Right atrium auricular region (tissue), 2 donors: ENCODE measurements at places on chromosomes 13 and 19.

- H3K4me3 ChIP-seq = no peak overlapping the region
- no peaks in the 10 kb centered on the region for H3K27me3 ChIP-seq
- H3K36me3 ChIP-seq = no peaks in the 10 kb centered on the region
- no peak overlapping the region for H3K27ac ChIP-seq
- no peaks in the 10 kb centered on the region for H3K4me1 ChIP-seq
These were observed 27.8 kb upstream of the TDRD3 start for GRCh38 chr13:60369242-60369641.

DNA sequence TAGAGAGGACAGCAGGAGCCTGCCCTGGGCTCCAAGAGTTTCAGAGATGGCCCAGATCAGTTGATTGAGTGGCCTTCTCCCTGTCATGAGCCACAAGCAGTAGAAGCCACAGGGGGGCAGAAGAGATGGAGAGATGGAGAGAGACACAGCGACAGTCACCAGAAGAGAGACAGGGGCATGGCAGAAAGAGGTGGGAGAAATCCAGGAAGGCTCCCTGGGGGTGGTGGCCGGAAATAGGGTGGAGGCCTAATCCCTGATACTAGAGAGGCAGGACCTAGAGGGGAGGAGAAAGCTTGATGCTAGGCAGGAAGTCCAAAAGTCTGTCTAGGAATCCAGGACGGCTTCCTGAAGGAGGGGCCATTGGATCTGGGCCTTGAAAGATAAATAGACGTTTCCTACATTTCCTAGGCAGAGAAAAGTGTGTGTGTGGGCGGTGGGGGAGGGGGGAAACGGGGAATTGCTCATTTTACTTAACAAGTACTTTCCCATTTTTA, 9.6 kb upstream of the TPM4 start:
- no peaks in the 10 kb centered on the region for H3K27me3 ChIP-seq
- peak overlapping the region; percentile 42 for H3K27ac ChIP-seq
- no peak overlapping the region for H3K4me3 ChIP-seq
- H3K36me3 ChIP-seq = no peaks in the 10 kb centered on the region
- DNase-seq = no peak

- DNase-seq = no peak
- no peaks in the 10 kb centered on the region for H3K36me3 ChIP-seq
- H3K4me3 ChIP-seq = no peak overlapping the region
- no peak overlapping the region for H3K27ac ChIP-seq
- no peaks in the 10 kb centered on the region for H3K4me1 ChIP-seq
These were observed 54.4 kb downstream of the FAM124A start for GRCh38 chr13:51276636-51277035.

DNA sequence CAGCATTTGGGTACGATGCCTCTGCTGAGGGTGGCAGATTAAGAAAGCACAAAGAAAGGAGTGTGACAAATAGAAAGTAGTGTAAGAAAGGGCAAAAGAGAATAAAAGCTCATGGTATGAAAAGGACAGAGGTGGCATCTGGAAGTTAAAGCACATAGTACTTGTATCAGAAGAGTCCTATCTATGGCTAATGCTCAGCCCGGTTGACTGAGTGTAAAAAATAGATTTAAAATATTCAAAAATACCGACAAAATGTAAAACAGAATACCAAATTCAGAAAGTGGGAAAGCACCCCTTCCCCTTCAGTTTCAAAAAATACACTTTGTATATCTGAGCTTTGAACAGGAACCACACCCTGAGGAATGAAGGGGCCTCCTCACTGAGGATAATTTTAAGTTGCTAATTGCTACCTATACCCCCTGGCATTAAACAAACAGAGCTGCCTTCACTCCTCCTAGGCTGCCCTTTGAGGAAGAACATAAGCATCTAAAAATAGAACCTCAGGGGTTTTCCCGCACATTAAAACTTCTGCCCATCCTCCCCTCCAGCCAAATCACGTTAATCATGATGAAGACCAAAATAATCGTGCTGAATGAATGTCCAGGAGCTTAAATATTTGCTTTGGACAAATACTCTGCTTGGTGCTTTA, 43.3 kb downstream of the DLEU7 start:
- no peak overlapping the region for H3K4me3 ChIP-seq
- H3K27ac ChIP-seq = no peak overlapping the region
- no peaks in the 10 kb centered on the region for H3K27me3 ChIP-seq

- H3K4me1 ChIP-seq = no peaks in the 10 kb centered on the region
- H3K27me3 ChIP-seq = no peaks in the 10 kb centered on the region
- no peak overlapping the region for H3K4me3 ChIP-seq
- no peak for DNase-seq
- H3K27ac ChIP-seq = no peak overlapping the region
These were observed 122.8 kb downstream of the MTUS2 start for GRCh38 chr13:28942906-28943305.

GRCh38 chr13:48930918-48931317, 44.8 kb upstream of the FNDC3A start:
- no peak for DNase-seq
- H3K4me3 ChIP-seq = no peak overlapping the region
- no peaks in the 10 kb centered on the region for H3K4me1 ChIP-seq
- H3K27ac ChIP-seq = no peak overlapping the region
- H3K27me3 ChIP-seq = no peaks in the 10 kb centered on the region

DNA sequence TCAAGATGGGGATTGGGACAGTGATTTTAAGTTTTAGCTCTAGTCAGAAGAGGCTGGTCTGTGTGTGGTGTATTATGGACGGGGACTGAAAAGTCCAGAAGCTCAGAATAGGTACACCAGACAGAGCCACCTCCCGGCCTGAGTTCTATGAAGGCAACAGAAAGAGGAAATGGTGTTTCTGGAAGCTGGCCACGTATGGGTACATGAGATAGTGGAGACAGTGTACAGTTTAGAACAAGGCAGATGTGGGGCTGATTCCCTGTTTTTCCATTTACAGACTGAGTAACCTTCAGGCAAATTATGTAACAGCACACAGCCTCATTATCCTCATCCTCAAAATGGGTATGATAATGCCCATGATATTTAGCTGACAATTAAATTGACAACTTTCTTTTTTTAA, 1.3 kb downstream of the ZNF175 start:
- no peaks in the 10 kb centered on the region for H3K27me3 ChIP-seq

- no peaks in the 10 kb centered on the region for H3K27me3 ChIP-seq
- peaks cover 6% of the 10 kb centered on the region for H3K4me1 ChIP-seq
- no peak overlapping the region for H3K27ac ChIP-seq
- DNase-seq = no peak
- H3K4me3 ChIP-seq = no peak overlapping the region
- H3K36me3 ChIP-seq = no peaks in the 10 kb centered on the region
These were observed 42.6 kb upstream of the STK24 start for GRCh38 chr13:98619556-98619955.

DNA sequence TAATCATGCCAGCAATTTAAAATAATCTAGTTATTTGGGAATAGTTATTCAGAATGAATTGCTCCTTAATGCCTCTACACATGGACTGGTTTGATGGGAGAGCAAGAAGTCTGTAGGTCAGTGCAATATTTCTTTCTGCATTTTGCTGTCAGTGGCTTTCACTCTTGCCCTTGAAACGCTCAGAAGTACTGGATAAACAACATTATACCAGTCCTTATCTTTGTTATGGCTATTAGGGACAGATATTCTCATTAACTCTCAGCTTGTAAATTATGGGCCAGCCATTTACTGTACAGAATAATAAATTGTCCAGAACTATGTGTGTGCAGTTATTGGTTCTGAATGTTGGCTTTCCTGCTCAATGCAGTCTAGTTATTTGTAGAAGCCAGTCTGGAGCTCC, 224.4 kb downstream of the OXGR1 start:
- H3K27ac ChIP-seq = no peak overlapping the region
- H3K27me3 ChIP-seq = no peaks in the 10 kb centered on the region
- no peak overlapping the region for H3K4me3 ChIP-seq
- DNase-seq = no peak

- H3K27ac ChIP-seq = peak overlapping the region; percentile 1
- no peaks in the 10 kb centered on the region for H3K36me3 ChIP-seq
- H3K27me3 ChIP-seq = no peaks in the 10 kb centered on the region
- no peak for DNase-seq
These were observed 12.5 kb upstream of the CFAP97D2 start for GRCh38 chr13:114166381-114167131.

GRCh38 chr13:39209731-39210531, 171.7 kb downstream of the NHLRC3 start:
- peak overlapping the region; percentile 3 for H3K27ac ChIP-seq
- H3K4me3 ChIP-seq = no peak overlapping the region
- H3K36me3 ChIP-seq = no peaks in the 10 kb centered on the region

DNA sequence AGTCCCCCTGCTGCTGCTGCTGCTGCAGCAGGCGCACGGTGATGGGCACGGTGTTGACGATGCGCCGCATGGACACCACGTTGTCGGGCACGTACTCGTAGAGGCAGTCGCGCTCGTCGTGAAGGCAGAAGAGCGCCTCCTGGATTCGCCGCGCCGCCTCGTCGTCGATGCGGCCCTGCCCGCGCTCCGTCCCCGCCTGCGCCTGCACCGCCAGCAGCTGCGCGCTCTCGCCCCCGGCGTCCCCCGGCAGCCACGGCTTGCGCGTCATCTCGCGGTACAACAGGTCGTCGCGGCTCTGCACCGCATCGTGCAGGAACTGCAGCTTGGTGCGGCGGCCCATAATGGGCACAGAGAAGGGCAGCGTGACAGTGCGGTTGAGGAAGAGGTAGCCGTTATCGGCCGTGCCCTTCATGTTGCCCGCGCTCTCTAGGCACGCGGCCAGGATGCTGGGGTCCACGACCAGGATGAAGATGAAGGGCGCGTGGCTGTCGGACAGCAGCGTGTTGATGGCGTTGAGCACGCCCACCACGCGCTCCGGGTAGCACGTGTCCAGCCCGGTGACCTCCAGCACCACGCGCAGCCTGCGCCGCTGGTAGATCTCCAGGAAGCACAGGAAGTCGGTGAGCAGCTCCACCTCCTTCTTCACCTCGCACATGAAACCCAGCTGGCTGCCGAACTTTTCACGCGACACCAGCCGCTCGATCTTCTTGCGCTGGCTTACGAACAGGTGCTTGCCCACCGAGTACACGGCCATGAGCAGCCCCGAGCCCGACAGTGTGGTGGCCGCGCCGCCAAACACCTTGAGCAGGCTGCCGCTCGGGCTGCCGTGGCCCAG, 8.1 kb downstream of the NKPD1 start:
- peak; percentile 61 for DNase-seq
- H3K36me3 ChIP-seq = no peaks in the 10 kb centered on the region
- no peaks in the 10 kb centered on the region for H3K4me1 ChIP-seq
- H3K4me3 ChIP-seq = peak overlapping the region; percentile 41
- H3K27ac ChIP-seq = peak overlapping the region; percentile 39
- peaks cover 11% of the 10 kb centered on the region for H3K27me3 ChIP-seq

GRCh38 chr19:55333870-55334269, 5.8 kb upstream of the KMT5C start:
- H3K36me3 ChIP-seq = no peaks in the 10 kb centered on the region
- no peaks in the 10 kb centered on the region for H3K27me3 ChIP-seq
- no peak for DNase-seq
- peaks cover 8% of the 10 kb centered on the region for H3K4me1 ChIP-seq
- no peak overlapping the region for H3K27ac ChIP-seq
